Mesothelial cell of epicardium (in vitro differentiated cells): ENCODE measurements at places on chromosomes 16 and 17.
A peak's percentile ranks its signal among the peaks of the same experiment; 100 is the strongest.

DNA sequence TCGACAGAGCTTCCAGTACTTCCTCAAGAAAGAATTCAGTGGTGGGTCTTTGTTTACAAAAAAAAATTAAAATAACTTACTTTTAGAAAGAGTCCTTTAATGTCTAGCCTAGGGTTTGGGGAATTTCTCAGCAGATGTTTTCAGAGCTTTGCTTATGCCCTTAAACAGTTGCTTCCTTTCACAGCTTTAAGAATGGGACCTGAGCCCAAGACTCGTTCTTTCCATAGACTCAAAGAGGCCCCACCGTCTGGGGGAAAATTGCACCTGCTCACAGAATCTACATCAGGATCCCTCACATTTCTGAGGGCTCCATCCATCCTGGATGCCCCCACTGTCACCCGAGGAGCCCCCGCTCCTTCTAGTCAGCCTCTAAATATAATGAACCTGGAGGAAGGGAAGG, 60.0 kb downstream of the RGS9 start:
- DNase-seq = no peak
- H3K4me3 ChIP-seq = no peak overlapping the region
- no peaks in the 10 kb centered on the region for H3K27me3 ChIP-seq

- peaks cover 49% of the 10 kb centered on the region for H3K27me3 ChIP-seq
- DNase-seq = no peak
- no peak overlapping the region for H3K4me3 ChIP-seq
- peaks cover 36% of the 10 kb centered on the region for H3K4me1 ChIP-seq
- no peaks in the 10 kb centered on the region for H3K36me3 ChIP-seq
These were observed 104.3 kb upstream of the FOXF1 start for GRCh38 chr16:86406056-86406455.

DNA sequence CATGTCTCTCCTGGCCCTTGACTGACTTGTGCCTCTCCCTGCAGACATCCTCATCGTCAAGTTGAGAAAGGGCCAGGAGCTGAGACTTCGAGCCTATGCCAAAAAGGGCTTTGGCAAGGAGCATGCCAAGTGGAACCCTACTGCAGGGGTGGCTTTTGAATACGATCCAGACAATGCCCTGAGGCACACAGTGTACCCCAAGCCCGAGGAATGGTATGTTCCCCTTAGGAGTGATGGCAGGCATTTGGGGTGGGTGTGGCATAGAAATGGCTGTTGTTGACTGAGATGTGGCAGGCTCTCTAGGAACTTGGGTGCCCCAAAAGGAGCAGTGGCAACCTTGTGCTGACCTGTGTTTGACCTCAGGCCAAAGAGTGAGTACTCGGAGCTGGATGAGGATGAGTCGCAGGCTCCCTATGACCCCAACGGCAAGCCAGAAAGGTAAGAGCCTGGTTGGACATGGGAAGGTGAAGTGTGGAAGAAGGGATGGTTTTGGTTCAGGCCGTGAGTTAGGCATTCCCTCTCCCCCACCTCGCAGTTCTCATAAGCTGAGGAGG, 7.5 kb downstream of the POLR2C start:
- H3K4me1 ChIP-seq = no peaks in the 10 kb centered on the region
- H3K4me3 ChIP-seq = no peak overlapping the region
- H3K27ac ChIP-seq = no peak overlapping the region

DNA sequence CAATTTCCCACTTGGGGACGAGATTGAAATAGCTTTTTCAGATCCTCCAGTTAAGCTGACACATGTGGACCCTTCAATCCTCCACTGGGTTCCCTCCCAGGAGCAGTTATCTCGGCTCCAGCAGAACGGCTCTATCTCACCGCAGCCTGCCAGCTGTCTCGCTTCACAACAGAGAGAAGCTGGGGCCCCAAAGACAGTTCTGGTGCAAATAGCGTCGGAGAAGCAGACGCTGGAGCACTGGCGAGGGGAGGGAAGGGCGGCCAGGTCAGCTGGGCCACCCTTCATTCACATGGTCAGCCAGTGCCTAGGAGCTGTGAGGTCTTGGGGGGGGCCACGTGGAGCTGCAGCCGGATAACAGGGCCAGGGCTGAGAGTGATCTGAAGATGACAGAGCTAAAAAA, 141.3 kb upstream of the SDK2 start:
- peaks cover 12% of the 10 kb centered on the region for H3K4me1 ChIP-seq
- H3K4me3 ChIP-seq = no peak overlapping the region
- no peak for DNase-seq
- peaks cover 70% of the 10 kb centered on the region for H3K27me3 ChIP-seq
- no peak overlapping the region for H3K27ac ChIP-seq
- no peaks in the 10 kb centered on the region for H3K36me3 ChIP-seq

DNA sequence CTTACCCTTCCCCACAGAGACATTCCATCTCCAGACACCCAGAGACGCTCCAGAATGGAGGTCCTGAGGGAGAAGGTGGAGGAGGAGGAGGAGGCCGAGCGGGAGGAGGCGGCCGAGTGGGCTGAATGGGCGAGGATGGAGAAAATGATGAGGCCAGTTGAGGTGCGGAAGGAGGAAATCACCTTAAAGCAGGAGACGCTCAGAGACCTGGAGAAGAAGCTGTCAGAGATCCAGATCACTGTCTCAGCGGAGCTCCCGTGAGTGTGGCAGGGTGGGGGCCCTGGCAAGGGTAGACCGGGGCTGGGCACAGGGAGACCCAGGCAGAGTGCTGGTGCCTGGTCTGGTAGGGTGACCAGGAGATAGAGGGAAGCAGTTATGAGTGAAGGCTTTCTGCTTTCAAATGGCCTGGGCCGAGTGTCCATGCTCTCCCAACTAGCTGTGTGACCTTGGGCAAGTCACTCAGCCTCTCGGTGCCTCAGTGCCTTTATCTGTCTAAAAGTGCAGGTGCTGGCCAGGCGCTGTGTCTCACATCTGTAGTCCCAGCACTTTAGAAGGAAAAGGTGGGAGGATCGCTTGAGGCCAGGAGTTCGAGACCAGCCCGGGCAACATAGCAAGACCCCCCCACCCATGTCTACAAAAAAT, 3.4 kb downstream of the DRC7 start:
- no peak overlapping the region for H3K4me3 ChIP-seq
- peaks cover 20% of the 10 kb centered on the region for H3K4me1 ChIP-seq

- no peaks in the 10 kb centered on the region for H3K27me3 ChIP-seq
- peak overlapping the region; percentile 89 for H3K4me3 ChIP-seq
- no peak for DNase-seq
- H3K27ac ChIP-seq = peak overlapping the region; percentile 85
These were observed 345 bp downstream of the EMC8 start for GRCh38 chr16:85798901-85799496.

DNA sequence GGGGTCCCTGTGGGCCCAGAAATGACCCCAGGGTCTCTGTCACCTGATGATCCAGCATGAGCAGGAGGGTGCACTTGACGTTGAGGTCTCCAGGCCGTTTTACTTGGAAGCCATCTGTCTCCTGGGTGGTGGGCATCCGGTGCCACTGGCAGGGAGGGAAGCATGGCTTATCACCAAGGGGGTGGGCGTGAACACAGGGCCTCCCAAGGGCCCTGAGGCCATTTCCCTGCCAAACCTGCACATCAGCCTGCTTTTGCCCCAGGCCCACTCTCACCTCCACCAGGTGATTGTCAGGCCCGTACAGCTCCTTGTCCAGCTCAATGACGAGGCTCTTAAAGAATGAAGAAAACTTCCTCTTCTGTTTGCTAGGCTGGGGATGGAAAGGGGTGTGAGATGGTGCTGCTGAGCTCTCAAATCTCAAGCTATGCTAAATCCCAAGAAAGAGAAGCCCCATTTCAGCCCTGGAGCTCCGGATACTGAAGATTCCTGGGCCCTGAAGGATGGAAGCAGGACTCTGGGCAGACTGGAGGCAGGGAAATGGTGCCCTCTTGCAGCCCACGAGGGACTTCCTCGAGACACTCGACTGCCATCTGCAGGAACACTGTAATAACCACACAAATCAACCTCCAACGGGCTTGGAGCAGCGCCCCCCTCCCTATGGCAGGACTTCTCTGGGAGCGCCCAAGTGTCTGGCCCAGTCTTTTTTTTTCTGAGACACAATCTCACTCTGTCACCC, 7.1 kb upstream of the FTSJ3 start:
- peaks cover 16% of the 10 kb centered on the region for H3K4me1 ChIP-seq
- no peaks in the 10 kb centered on the region for H3K27me3 ChIP-seq
- peaks cover 23% of the 10 kb centered on the region for H3K36me3 ChIP-seq
- H3K4me3 ChIP-seq = no peak overlapping the region
- peak overlapping the region; percentile 21 for H3K27ac ChIP-seq
- DNase-seq = no peak

DNA sequence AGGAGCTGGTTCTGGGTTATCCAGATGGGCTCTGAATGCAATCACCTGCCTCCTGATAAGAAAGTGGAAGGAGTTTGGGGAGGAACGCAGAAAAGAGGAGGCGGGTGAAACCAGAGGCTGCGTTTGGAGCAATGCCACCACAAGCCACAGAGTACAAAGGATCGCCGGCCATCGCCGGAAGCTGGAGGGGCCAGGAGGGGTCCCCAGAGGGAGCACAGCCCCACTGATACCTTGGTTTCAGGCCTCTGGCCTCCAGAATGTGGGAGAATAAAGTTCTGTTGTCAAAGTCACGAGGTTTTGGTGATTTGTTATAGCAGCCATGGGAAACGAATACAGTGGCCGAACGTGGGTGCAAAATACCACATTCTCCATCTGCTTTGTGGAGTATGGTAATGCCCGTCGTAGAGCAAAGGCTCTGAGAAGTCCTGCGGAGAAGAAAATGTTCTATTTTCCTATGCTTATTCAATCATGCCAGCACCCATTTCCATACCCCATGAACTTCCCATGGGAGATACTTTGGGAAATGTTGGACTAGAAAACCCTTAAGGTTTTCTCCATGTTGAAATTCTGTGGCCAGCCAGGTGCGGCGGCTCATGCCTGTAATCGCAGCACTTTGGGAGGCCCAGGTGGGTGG, 51.4 kb downstream of the ZDHHC7 start:
- no peaks in the 10 kb centered on the region for H3K27me3 ChIP-seq
- DNase-seq = no peak
- peaks cover 14% of the 10 kb centered on the region for H3K4me1 ChIP-seq
- H3K27ac ChIP-seq = no peak overlapping the region

DNA sequence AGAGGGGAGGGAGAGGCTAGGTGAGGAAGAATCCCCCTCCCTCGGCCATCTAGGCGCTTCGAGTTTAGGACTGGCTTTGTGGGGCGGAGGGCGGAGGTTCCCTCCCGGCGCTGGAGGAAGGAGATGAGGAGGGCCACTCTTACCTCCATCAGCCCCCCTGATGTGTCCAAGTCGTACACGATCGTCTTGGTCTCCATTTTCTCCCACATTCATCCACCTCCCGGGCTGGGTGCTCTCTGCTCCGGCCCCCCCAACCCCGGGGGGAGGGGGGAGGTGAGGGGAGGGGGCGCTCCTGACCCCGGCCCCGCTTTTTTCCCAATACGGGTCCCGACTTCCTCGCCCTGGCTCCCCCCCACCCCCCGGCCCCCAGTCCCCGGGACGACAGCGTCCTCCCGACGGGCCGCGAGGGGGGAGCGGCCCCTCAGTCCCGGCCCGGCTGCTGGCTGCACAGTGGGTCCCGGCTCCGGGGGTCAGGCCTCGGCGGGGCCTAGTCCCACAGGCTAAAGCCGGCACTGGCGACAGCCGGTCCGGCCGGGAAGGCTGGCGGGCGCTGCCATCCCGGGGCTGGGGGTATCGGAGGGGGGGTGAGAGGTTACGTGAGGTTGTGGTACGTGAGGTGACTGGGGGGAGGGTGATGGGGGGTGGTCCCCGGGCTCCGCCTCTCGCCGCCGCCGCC, 428 bp downstream of the PHF12 start:
- H3K27me3 ChIP-seq = no peaks in the 10 kb centered on the region
- no peak for DNase-seq
- peaks cover 2% of the 10 kb centered on the region for H3K36me3 ChIP-seq

GRCh38 chr16:35208001-35208935, 1748.9 kb downstream of the TP53TG3F start:
- DNase-seq = no peak
- no peaks in the 10 kb centered on the region for H3K4me1 ChIP-seq
- H3K27me3 ChIP-seq = no peaks in the 10 kb centered on the region
- no peak overlapping the region for H3K4me3 ChIP-seq
